Mucosa of gallbladder (tissue), 1 donor: ENCODE measurements at places on chromosomes 12 and 14.

DNA sequence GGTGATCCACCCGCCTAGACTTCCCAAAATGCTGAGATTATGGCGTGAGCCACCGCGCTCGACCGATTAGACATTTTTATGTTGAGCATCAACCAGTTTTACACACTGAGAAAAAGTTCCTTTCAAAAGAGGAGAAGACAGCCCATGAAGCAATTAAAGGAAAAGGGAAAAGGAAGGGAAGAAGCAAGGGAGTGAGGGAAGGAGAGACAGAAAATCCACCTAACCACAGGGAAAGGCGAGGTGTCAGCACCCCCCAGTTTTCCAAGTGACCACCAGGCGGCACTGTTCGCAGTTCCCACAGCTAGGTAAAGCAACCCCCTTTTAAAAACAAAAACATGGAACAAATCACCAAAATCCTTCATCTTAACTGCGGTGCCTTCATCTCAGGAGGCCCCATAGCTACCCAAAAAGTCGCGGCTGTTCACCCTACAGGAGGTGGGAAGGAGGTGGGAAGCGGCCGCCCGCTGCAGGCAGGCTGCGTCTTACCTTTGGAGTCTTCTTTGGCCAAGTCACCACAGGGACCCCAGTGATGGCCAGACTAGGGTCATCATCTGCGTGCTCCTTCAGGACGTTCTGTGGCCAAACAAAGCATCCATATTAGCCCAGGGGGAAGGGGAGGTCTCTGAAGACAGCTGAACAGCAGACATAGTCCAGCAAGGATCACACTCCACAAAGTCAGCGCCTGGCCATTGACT, 86.6 kb downstream of the KDM2B start:
- DNase-seq: no peak

DNA sequence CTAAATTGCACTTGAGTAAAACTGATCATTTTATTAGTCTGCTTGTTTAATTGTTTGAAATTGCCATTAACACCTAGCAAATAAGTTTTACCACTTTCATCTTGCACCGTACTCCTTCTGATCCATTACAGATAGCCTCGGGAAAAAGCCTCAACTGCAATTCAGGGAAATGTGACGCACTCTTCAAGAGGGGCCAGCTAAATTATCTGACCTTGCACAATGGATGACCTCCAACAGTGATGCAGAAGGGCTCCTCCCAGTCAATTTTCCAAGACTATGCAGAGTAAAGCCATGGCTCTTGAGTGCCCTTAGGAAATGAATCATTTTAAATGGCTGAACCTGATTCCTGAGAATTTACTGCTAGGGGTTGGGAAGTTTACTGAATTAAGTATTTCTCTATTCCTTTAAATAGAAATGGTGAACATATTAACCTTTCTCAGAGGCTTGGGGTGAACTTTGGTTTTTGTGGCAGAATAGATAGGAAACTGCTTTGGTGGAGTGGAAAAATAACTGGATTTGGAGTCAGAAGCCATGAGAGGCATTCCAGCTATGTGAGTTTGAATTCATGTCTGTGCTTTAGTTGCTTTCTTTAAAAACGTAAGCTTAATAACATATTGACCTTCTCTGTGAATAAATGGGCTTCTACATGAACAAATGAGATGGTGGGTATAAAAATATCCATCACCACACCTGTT, 64.8 kb upstream of the OVCH1 start:
- no peak for DNase-seq

DNA sequence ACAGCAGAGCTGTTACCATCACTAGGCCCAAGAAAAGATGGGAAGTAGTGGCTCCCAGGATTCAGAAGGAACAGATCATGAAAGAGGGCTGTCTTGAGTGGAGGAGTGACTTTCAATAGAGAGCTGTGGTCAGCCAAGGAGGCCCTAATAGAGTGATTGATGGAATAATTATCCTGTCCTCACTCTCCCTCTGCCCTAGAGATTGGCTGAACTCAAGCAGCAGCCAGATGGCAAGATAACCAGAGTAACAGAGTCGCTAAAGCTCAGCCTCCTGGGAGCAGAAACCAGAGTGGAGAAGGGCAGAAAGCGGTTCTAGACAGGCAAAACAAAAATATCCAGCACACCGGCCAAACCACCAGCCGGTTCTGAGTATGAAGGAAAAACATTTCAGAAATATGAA, 23.1 kb downstream of the GMFB start:
- DNase-seq: no peak

- no peak for DNase-seq
Measured at GRCh38 chr12:70252832-70253231, 9.6 kb downstream of the CNOT2 start.

DNA sequence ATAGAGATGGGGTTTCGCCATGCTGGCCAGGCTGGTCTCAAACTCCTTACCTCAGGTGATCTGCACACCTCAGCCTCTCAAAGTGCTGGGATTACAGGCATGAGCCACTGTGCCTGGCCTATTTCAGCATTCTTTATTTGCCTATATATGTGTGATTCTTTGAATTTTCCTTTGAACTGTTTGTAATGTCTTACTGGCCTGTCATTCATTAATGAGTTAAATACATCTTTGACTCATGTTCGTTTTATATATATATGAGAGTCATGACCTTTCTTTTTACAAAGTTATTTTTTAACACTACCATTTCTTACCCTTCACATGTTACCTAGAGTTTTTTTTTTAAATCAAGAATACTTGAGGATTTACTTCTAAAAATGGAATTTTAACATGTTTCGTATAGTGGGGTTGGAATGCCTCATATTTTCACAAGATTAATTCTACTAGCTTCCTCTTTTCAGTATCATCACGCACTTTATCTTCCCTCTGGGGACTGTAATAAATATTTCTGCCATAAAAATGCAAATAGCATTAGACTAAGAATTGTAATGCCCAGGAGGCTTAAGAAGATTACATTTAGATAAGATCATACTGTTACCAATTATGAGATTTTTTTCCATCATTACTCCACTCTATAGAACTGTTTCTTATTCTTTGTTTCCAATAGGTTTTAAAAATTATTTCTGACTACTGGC, 66.7 kb downstream of the NTN4 start:
- no peak for DNase-seq

DNA sequence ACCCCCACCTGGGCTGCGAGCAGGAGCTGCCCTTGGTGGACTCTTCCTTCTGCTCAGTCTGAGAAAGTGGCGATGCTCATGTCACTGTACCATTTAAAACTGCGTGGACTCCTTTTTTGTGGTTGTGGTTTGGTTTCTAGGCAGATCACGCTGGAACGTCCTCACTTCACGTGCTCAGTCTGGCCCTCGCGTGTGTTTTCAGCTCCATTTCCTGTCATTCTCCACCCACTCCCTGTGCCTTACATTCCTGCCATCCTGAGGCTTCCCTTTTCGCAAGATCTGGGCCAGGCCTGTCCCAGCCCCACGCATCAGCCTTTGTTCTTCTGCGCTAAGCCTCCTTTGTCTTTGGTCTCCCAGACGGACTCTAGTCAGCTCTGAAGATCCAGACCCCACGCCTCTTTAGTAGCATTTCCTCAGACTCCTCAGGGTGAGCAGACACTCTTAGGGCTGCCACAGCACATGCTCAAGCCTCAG, 105.4 kb downstream of the FBXL14 start:
- DNase-seq: no peak

GRCh38 chr12:113299619-113300237, 35.2 kb downstream of the SLC8B1 start:
- DNase-seq: peak; percentile 57

DNA sequence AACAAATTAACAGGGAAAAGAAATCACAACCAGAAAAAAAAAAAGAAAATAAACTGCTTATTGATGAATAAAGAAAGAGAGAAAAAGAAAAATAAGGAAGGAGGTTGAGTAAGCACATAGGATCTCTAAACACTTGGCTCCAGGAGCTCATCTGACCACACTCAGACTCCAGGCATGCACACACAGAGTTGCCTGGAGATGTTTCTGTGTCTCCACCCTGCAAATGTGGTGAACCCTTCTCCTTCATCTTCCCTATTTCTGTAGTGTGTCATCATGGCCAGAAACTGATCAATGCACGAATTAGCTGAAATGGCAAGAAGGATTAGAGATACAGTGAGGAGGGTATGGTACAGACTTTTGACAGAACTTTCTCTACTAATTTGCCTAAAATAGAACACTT, 20.2 kb downstream of the OR4N2 start:
- no peak for DNase-seq

- no peak for DNase-seq
Measured at GRCh38 chr14:81276073-81277069, 55.6 kb upstream of the GTF2A1 start.

DNA sequence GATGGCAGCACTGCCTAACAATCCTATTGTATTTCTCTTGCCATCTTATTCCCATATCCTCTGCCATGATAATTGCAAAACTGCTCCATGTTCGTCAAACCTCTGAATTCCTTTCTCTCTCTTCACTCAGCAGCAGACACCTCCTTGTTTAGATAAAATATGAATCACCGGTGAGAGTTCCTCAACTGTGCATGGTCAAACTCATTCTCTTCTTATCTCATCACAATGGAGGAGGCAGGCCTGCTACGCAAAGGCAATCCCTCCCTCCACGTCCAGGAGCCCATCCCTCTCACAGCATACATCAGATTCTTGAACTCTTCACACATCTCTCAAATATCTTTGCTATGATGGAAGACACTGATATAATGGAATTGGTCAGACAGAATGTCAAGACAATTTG, 90.1 kb upstream of the DAAM1 start:
- DNase-seq: no peak

DNA sequence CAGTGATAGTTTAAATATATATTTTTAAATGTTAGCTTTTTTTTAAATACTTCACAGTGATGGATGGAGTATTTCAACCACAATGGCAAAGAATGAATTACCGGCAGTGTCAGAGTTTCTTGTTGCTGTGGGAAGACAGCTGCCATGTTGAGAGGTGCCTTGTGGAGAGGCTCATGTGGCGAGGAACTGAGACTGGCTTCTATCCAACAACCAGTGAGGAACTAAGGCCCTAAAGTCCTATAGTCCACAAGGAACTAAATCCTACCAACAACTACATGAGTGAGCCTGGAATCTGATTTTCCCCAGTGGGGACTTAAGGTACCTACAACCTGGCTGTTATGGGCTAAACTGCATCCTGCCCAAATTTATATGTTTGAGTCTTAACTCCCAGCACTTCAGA, 220.2 kb upstream of the PLEKHG7 start:
- no peak for DNase-seq

- no peak for DNase-seq
Measured at GRCh38 chr14:68654471-68654941, 138.4 kb downstream of the ZFP36L1 start.

GRCh38 chr14:95123891-95124579, 33.3 kb downstream of the DICER1 start:
- no peak for DNase-seq

- DNase-seq: no peak
Measured at GRCh38 chr12:24049101-24049500, 99.6 kb upstream of the SOX5 start.
